Hematopoietic multipotent progenitor cell treated with erythropoietin and hydrocortisone succinate and interleukin-3 and kit ligand, for 15 days (in vitro differentiated cells): ENCODE measurements at places on chromosomes 5 and 9.

GRCh38 chr5:76724871-76725270 is 8.9 kb downstream of the F2R start:
- no peak for DNase-seq

DNA sequence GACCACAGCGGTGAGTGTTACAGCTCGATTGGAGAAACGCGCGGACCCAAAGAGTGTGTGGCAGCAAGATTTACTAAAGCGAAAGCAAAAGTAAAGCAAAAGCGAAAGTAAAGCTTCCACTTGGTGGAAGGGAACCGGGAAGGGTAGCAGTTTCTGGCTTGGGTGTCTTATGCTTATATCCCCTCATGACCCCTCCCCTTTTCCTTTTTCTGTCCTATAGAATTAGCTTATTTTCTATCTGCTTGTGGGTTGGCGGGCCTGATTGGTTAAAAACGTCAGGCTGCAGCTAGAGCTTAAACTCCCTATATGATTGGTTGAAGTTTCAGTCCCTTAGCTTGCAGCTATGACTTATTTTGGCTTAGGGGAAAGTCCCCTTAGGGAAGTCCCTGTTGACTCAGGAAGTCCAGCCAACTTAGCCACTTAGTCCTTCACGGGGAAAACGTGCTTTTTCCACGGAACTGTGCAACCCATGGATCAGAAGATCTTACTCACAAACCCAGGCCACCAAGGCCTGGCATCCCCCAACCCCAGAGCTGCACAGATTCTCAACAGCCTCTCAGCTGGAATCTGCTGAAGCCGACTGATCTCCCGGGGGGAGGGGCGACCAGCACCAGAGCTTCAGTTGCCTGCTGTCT is 114.2 kb upstream of the ADAMTS16 start:
- no peak for DNase-seq

GRCh38 chr9:90523958-90524357 is 118.7 kb downstream of the DIRAS2 start:
- DNase-seq: no peak

- no peak for DNase-seq
Measured at GRCh38 chr9:71096421-71097108, 24.9 kb downstream of the TRPM3 start.

- peak; percentile 16 for DNase-seq
Measured at GRCh38 chr5:612498-613424, 621 bp downstream of the CEP72 start.

- peak; percentile 37 for DNase-seq
Measured at GRCh38 chr5:132437604-132438266, 52.8 kb downstream of the IRF1 start.

DNA sequence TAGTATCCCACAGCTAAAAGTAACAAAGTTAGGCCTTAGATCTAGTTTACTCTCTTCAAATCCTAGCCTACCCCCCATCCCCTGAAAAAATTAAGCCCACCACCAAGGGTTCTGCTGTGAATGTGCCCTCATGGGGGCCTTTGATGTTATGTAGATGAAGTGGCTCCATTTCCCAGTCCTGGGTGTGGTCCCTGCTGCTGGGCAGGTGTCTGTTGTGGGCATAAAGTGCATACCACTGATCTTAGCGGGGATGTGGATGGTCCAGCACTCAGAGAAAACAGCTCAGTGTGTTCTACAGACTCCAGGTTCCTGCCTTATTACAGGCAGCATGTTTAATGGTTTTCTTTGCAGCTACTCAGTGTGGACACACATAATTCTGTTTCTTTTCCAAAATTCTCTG is 1.9 kb downstream of the PCBD2 start:
- DNase-seq: no peak

GRCh38 chr5:149474198-149474597 is 77.0 kb downstream of the CSNK1A1 start:
- no peak for DNase-seq

GRCh38 chr5:53360811-53361210 is 119.6 kb upstream of the FST start:
- no peak for DNase-seq

DNA sequence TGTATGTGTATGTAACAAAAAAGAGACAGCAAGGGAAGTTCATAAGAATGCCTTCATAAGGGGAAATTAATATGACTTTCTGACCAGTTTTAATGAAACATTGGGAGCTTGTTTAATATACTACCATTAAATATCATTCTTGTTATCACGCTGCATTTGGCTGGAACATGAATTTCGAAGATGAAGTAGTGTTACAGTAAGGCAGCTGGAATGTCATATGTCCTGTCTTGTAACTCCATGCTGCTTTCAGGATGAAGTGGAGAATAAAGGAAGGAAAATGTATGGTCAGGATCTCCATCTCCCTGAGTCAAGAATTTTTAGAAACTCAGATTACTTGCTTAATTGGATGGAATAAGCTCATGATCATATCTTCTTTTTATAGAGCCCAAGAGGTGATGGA is 61.5 kb upstream of the DMAC1 start:
- no peak for DNase-seq

DNA sequence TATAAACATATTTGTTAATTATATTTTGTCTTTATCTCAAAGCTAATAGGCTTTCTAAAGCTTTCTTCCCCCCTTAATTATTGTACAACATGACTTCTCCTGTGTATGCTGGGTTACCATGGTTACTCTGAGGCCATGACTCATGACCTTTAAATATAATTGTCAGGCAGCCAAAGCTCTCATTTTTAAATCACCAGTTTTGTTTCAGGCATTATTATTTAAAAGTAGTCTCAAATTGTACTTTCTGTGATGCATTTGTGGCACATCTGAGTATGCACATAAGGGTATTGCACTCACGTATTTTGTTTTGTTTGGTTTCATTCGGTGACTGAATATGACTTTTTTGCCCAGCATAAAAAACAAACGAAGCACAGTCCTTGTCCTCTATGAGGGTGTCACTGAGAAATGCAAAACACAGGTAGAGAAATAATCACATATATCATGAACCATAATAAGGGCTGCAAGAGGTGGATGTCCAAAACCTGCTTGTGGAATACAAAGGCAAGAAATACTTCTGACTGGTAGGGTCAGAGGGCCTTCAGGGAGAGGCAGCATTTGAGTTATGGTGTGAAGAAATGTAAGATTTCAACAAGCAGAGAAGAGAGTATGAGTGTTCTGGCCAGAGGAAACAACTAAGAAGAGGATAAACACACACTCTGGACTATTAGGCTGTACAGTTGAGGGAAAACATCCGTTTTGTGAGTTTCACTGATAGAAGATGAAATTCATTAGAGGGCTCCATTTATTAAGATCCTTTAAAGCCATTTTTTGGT is 2.1 kb downstream of the CCDC192 start:
- no peak for DNase-seq

- no peak for DNase-seq
Measured at GRCh38 chr5:5351288-5351979, 71.0 kb upstream of the ICE1 start.

DNA sequence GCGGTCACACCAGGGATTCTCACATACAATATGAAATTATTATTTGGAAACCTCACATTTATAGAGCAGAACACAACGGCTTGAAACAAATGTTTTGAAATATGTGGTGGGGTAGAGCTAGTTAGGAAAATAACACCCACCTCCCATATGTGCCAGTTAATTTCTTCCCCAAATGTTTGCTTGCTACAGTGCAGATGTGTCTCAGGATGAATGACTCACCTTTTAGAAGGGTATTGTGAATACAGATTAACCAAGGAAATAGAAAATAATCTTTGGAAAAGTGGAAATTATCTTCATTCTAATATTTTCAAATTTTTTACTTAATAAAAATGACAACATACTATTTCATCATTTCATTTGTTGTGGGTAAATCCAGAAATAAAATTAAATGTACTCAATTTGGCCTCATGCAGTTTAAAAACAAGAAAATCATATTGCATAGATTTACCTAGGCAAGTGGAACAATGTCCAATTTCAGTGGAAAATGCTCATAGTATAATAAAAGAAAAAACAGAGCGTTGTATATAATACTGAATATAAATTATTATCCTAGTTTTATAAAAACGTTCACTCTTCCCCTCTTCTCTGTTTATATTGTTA is 39.3 kb upstream of the RICTOR start:
- no peak for DNase-seq
